ENCODE measurements at places on chromosomes 1 and 21.

DNA sequence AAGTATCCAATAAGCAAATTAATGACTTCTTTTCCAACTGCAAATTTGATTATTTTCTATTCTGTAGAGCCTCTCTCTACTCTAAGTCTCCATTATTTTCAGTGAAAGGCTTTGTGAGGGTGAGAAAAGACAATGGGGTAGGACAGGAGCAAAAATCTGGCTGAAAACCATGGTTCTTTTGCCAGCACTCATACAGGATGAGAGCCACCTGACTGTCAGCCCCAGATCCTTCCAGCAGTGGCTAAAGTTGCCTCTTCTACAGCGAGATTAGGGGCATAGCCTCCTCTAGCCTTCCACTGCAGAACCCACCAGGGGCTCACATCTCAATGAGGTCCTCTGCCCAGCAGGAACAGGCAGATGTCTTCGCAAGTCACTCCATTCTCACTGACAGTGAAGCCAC lies 23.7 kb downstream of the NMNAT2 start:
- no peak for DNase-seq

DNA sequence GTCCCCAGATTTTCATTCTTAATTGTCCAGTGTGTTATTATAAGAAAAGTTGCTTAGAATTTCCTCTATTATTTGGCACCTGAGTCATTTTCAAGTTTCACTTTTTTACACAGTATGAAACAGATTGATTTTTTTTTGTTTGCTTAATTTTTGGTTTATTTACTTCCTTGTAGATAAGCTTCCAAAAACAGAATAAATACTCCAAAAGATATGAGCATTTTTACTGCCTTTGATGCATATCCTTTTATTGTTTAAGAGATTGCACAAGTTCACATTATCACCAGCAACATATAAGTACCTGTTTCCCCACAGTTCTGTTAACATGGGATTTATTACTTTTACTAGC lies 36.3 kb upstream of the AHCYL1 start:
- DNase-seq: no peak

DNA sequence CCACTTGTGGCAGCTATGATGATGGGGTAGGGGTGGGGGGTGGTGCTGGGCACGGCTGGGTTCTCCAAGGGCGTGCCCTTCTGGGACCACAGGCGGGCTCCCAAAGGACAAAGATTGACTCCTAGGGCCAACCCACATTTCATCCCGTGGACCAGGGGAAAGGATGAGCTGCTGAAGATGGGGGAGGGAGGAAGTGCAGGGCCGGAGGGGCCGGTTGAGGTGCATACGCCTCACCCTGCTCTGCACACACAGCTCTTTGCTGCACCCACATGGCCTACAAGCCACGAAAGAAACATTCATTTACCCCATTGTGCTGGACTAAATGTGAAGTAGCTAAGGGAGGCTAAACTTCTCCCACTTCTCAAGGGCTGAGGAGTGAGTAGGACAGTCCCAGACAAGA lies 34.2 kb upstream of the GNPAT start:
- peak; percentile 8 for DNase-seq

GRCh38 chr1:172833954-172834353 lies 175.1 kb downstream of the FASLG start:
- DNase-seq: no peak

DNA sequence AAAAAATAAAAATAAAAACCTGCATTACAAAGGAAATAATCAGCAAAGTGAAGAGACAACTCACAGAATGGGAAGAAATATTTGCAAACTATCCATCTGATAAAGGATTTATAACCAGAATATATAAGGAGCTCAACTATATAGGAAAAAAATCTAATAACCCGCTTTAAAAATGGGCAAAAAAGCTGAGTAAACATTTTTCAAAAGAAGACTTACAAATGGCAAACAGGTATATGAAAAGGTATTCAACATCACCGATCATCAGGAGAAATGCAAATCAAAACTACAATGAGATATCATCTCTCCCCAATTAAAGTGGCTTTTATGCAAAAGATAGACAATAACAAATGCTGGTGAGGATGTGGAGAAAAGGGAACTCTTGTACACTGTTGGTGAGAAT lies 3.8 kb upstream of the GNG5 start:
- DNase-seq: no peak

GRCh38 chr1:48523558-48523957 lies 51.6 kb upstream of the SPATA6 start:
- no peak for DNase-seq

DNA sequence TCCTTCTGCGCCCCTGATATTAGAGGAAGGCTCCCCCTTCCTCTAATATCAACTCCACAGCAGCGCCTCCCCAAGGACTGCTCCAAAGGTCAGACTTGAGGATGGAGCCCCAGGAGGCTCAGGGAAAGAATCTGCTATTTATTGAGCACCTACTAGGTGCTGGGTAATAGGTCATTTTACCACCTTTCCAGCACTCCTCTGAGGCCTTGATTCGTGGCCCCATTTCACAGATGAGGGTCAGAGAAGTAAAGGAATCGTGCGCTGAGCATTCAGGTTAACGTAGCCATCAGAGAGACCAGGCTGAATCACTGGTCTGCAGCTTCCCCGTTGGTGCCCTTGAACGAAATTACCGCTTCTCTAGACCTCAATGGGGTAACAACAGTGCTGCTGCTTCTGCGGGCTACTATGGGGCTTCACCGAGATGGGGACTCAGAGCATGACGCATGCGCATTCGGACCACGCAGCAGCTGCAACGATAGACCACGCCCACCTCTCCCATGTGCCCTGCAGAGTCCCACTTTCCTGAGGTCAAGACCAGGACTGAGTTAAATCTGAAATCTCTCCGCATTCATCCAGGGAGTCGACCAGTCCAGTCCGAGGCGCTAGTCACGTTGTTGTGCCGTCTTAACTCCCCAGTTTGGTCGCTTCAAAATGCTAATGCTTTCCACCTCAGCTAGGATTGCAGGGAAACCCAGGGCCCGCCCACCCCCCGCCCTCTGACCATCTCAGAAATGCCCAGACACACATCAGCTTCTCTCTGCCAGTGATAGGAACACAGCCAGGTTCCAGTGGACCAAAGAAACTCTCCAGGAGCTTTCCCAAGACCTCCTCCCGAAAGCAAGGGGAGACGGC lies 12.9 kb downstream of the CAMK2N1 start:
- peak; percentile 50 for DNase-seq

GRCh38 chr1:14923727-14924452 lies 229.7 kb upstream of the TMEM51 start:
- DNase-seq: peak; percentile 63

Data from lung microvascular endothelial cell (primary cell).